MV-4-11 (cell line): ENCODE measurements at places on chromosomes 2 and 18.

GRCh38 chr2:104125096-104125495 lies 728.8 kb upstream of the POU3F3 start:
- DNase-seq = no peak

GRCh38 chr2:150339282-150339681 lies 148.2 kb downstream of the RND3 start:
- DNase-seq = no peak

DNA sequence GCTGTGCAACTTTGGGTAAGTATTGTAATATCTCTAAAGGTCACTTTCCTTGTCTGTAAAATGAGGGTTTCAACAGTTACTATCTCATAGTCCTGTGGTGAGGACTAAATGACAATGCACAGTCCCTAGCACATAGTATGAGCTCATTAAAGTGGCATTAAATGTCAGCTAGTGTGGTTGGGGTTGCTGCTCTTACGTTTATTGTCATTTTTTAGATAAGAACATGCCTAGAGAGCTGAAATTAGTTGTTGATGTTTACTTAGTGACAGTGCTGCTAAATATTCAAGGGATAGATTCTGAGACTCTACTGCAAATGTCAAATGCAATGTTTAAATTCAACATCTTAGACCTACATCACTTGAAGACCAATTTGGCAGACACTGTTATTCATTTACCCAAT lies 356.1 kb upstream of the ETAA1 start:
- no peak for DNase-seq

- DNase-seq = no peak
These were observed 33.2 kb downstream of the LAMA1 start for GRCh38 chr18:7084080-7085065.

GRCh38 chr2:239195318-239195871 lies 205.4 kb downstream of the HDAC4 start:
- DNase-seq = no peak

DNA sequence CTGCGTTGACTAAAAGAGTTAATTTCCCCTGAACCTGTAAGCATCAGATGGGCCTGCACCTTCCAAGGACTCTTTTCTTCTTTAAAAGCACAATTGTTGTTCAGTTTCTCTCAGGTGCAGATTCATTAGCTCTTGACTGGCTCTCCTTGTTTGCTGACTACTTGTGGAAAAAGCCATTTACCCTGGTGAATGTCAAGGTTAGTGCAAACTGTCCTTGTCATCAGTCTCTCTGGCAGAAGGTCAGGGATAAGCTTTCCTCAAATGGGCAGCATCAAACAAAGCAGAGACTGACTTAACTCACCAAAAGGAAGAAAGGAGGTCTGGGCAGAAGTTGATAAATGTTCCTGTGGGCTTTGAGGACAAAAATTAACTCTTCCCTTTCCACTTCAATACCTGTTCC lies 922.7 kb downstream of the BCL11A start:
- DNase-seq = no peak

- no peak for DNase-seq
These were observed 38.1 kb downstream of the NAPG start for GRCh38 chr18:10563886-10564285.

- no peak for DNase-seq
These were observed 91.7 kb downstream of the NUP35 start for GRCh38 chr2:183215917-183216316.

DNA sequence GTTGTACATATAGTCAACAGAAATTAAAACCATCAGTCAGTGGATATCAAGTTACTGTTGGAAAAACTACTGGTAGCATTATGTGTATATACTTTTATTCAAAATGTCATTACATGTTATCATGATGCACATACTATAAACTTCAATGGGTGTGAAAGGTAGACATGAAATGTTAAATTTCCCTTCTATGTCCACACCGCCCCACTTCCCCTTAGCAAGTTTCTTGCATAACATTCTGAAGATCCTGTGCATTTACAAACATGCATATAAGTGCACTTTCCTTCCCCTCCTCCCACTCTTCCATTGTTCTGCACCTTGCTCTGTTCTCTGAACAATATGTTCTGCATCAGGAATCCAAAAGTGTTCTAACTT lies 16.6 kb upstream of the HK2 start:
- peak; percentile 90 for DNase-seq

GRCh38 chr2:168814939-168815907 lies 12.8 kb downstream of the NOSTRIN start:
- no peak for DNase-seq

DNA sequence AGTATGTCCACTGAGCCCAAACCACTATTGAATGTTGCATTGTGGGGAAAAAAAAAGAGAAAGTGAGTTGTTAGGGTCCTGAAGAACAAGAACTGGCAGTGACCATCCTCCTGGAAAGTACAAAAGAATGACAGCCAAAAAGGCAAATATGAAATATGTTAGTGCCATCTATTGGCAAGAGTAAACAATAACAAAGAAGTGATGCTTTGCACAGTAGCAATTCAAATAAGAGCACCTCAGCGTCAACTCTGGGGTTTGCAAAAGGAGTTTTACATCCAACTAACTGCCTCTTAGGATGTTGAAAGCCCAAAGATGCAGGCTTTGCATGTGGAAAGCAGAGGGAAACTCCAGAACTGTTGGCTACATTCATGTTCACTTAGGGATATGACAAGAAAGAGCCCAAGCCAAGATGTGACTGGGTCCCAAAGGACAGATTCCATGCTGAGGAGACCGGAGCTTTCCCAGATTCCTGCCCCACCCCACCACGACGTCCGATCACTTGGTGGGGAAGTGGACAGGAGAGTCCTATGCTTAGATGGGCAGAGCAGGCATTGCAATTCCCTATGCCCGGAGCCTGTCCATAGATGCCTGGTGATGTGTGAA lies 15.6 kb downstream of the TRABD2A start:
- DNase-seq = peak; percentile 47

DNA sequence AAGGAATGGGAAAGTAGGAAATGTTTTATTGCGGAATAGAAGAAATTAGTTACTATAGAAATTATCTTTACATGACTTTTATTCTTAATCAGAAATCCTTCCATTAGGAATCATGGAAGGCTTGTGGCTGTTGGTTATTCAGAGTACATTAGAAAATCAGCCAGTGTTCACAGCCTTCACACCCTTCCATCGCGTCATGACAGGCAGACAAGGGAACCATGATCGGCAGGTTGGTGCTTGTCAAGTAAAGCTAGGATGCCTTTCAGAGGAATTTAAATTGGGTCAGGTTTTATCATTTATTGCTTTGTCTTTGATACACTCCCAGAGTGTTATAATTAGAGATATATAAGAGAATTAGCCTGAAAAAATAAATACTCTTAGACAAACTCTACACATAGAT lies 400.6 kb downstream of the THSD7B start:
- DNase-seq = no peak
